ENCODE measurements at places on chromosomes 16 and 17. TPM values are rescaled to one million over a fixed set of nuclear protein-coding genes. Genes with fewer than 3 reads are reported as not detected.

GRCh38 chr17:73325527-73325842, 13.7 kb upstream of the CDC42EP4 start:
- no peak for DNase-seq
- H3K27ac ChIP-seq: no peak overlapping the region
- no peak overlapping the region for H3K4me3 ChIP-seq
- no peaks in the 10 kb centered on the region for H3K36me3 ChIP-seq
- H3K4me1 ChIP-seq: no peaks in the 10 kb centered on the region

DNA sequence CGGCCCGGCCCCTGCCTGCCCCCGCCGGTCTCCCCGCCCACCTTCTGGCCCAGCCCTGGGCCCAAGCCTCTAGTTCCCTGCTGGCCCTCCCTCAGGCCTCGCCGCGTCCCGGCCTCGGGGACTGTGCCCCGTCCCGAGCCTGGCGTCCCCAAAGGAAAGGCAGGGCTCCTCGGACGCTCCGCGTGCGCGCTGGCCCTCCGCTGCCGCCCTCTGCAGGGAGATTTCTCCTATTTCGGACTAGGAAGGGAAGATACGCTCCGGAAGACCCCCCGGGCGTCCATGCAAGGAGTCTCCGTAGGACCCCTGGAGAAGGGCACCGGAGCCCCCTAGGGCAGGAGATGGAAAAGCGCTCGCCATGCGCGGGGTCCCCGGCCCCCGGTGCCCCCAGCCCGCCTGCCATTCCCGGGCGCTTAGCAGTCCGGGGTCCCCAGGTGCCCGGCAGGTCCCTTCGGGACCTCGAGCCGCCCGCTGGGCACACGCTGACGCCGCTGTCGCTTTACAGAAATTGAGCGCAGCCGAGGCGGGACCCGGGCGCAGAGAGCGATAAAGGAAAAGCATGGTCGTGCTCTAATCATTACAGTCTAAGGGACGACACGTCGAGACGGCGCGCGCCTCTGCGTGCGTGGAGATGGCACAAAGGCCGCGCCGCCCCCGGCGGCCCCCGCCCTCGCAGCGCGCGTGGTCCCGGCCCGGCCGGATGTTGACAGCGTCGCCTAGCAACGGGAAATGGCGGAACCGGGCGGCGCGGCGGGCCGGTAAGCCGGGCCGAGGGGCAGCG, at the start of gene CCDC40:
Gene CCDC40, plus strand, starts transcription at position 706 of the 778 bp plus-strand sequence. Its CDS starts 21 bp downstream, at position 727.
- peak within 1 kb of the TSS; percentile 90 for H3K27ac ChIP-seq
- no peaks in the 10 kb centered on the region for H3K36me3 ChIP-seq
- peak; percentile 73 for DNase-seq
- peak within 1 kb of the TSS; percentile 93 for H3K4me3 ChIP-seq
- H3K27me3 ChIP-seq: no peaks in the 10 kb centered on the region
- H3K4me1 ChIP-seq: peaks cover 12% of the 10 kb centered on the region

DNA sequence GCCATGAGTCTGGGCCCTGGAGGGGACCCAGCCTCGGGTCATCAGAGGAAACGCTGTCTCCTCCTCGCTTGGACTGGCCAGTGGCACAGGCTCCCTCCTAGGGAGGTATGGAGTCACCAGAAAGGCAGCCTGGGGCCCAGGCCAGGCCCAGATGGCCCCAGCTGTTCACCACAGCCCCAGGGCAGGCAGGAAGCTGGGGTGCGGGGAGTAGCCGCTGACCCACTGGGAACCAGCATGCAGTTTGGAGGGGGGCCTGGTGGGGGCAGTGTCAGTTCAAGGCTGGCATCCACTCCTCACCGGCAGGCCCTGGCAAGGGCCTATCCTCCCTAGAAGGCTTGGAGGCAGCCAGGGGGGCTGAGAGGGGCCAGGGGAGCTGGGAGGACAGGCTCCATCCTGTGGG, 48.8 kb downstream of the SDK2 start:
- no peaks in the 10 kb centered on the region for H3K27me3 ChIP-seq
- peak; percentile 37 for DNase-seq
- H3K36me3 ChIP-seq: no peaks in the 10 kb centered on the region
- H3K4me3 ChIP-seq: no peak overlapping the region

- no peaks in the 10 kb centered on the region for H3K4me1 ChIP-seq
- no peaks in the 10 kb centered on the region for H3K27me3 ChIP-seq
- H3K27ac ChIP-seq: no peak overlapping the region
- H3K4me3 ChIP-seq: no peak overlapping the region
- H3K36me3 ChIP-seq: no peaks in the 10 kb centered on the region
Measured at GRCh38 chr16:49638673-49639610, 217.0 kb downstream of the ZNF423 start.

- no peak overlapping the region for H3K27ac ChIP-seq
- no peak overlapping the region for H3K4me3 ChIP-seq
- DNase-seq: no peak
- H3K36me3 ChIP-seq: no peaks in the 10 kb centered on the region
Measured at GRCh38 chr17:16950488-16950887, 21.4 kb downstream of the TNFRSF13B start.

DNA sequence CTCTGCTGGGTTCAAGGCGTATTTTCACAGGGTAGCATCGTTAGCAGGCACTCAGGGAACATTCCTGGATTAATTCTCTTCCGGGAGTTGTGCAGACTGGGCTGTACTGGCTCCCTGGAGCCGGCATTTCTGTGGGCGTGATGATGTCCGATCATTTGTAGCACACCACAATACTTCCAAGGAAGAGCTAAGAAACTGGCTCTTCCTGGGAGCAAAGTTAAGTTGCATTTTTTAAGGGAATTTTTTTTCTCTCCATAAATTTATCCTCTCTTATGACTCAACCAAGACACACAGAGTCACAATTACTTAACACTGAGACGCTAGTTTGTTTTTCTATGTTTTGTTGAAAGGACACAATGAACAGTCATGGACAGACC, 211.6 kb upstream of the FOXF1 start:
- no peak overlapping the region for H3K4me3 ChIP-seq
- no peak for DNase-seq
- H3K27me3 ChIP-seq: no peaks in the 10 kb centered on the region
- H3K36me3 ChIP-seq: no peaks in the 10 kb centered on the region
- peak overlapping the region; percentile 23 for H3K27ac ChIP-seq

DNA sequence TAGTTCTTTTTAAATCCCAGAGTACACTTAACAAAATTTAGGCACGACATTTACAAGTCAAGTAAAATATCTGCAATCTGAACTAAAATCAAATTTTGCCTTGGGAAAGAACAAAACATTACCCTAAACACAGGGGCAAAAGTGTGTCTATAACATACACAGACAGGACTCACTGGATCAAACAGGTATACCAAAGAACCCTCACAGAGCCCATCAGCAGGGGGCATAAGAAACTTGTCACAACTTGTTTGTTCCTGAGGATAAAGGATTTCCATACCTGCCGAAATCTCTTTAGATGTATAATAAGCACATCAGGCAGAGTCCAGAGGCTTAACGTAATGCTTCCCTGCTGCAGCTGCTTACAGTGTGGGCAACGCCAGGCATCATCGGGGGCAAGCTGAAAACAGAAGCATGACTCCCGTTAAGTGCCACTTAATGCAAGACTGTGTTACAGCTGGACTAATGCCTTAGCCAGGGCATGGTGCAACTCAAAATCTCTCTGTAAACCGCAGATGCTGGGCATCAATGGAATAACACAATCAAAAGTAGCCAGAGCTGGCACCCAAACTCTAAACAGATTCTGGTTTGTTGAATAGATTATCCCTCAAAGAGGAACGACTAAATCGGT, 67.0 kb downstream of the USP31 start:
- no peak overlapping the region for H3K27ac ChIP-seq
- H3K36me3 ChIP-seq: peaks cover 3% of the 10 kb centered on the region
- no peak for DNase-seq

GRCh38 chr16:63921737-63922295, 1200.0 kb downstream of the CDH11 start:
- H3K4me1 ChIP-seq: no peaks in the 10 kb centered on the region
- no peak overlapping the region for H3K4me3 ChIP-seq
- H3K36me3 ChIP-seq: no peaks in the 10 kb centered on the region
- H3K27ac ChIP-seq: no peak overlapping the region
- DNase-seq: no peak
- no peaks in the 10 kb centered on the region for H3K27me3 ChIP-seq

- no peaks in the 10 kb centered on the region for H3K27me3 ChIP-seq
- no peak overlapping the region for H3K4me3 ChIP-seq
- H3K4me1 ChIP-seq: no peaks in the 10 kb centered on the region
- DNase-seq: no peak
- no peak overlapping the region for H3K27ac ChIP-seq
Measured at GRCh38 chr16:83147244-83147643, 520.5 kb downstream of the CDH13 start.

GRCh38 chr17:47204722-47205418, 4.3 kb upstream of the MYL4 start:
- peak; percentile 33 for DNase-seq
- peak overlapping the region; percentile 47 for H3K27ac ChIP-seq
- no peaks in the 10 kb centered on the region for H3K27me3 ChIP-seq
- no peaks in the 10 kb centered on the region for H3K4me1 ChIP-seq

DNA sequence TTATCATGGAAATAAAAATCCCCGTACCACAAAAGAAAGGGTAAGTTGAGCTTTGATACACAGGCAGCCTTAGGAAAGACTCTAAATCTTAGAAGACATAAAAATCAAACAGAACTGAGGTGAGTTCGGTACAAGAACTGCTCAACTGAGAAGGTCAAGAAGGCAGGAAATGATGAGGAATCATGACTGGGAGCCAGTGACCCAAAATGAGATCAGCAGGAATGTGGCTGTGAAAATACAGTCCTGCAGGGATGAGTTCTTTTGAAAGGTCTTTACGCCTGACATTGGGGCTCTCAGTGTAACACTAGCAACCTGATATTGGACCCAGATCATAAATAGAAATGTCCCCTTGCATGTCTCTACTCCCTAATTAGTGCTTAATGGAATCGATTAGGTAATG, 56.3 kb upstream of the CDH11 start:
- no peaks in the 10 kb centered on the region for H3K36me3 ChIP-seq
- no peaks in the 10 kb centered on the region for H3K27me3 ChIP-seq

- no peaks in the 10 kb centered on the region for H3K27me3 ChIP-seq
- DNase-seq: no peak
- no peaks in the 10 kb centered on the region for H3K4me1 ChIP-seq
- H3K4me3 ChIP-seq: no peak overlapping the region
Measured at GRCh38 chr17:10091046-10091445, 107.4 kb downstream of the GAS7 start.

- H3K27ac ChIP-seq: no peak overlapping the region
- DNase-seq: no peak
- H3K27me3 ChIP-seq: no peaks in the 10 kb centered on the region
- H3K4me1 ChIP-seq: peaks cover 36% of the 10 kb centered on the region
Measured at GRCh38 chr16:57279780-57280638, 4.5 kb downstream of the PLLP start.

DNA sequence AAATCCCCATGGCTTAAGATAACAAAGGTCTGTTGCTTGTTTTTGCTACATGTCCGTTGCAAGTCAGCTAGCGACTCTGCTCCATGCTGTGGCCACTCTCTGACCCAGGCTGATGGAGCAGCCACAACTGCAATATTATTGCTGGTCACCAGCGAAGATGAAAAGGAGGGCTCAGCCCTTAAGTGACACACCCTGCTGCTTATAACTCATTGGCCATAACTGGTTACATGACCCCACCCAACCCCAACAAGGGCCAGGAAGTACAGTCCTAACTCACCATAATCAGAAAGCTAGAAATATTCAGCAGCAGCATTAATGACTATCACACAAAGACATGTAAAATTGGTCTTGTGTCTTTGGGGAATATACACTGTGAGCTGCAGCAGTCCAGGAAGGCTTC, 224.3 kb downstream of the SOX9 start:
- H3K4me1 ChIP-seq: no peaks in the 10 kb centered on the region
- no peak overlapping the region for H3K27ac ChIP-seq
- no peaks in the 10 kb centered on the region for H3K36me3 ChIP-seq
- H3K4me3 ChIP-seq: no peak overlapping the region
- DNase-seq: no peak

- no peak overlapping the region for H3K4me3 ChIP-seq
- no peaks in the 10 kb centered on the region for H3K27me3 ChIP-seq
- DNase-seq: no peak
Measured at GRCh38 chr17:15998031-15998562, 1.4 kb downstream of the ZSWIM7 start.

GRCh38 chr16:69917739-69918138, 33.4 kb upstream of the CLEC18A start:
- H3K27ac ChIP-seq: no peak overlapping the region
- H3K4me1 ChIP-seq: no peaks in the 10 kb centered on the region
- H3K4me3 ChIP-seq: no peak overlapping the region
- peaks cover 2% of the 10 kb centered on the region for H3K36me3 ChIP-seq
- peak; percentile 52 for DNase-seq
- H3K27me3 ChIP-seq: no peaks in the 10 kb centered on the region

GRCh38 chr17:8806926-8807550, 7.9 kb upstream of the MFSD6L start:
- no peak for DNase-seq
- no peaks in the 10 kb centered on the region for H3K4me1 ChIP-seq
- H3K27me3 ChIP-seq: no peaks in the 10 kb centered on the region
- no peak overlapping the region for H3K4me3 ChIP-seq

DNA sequence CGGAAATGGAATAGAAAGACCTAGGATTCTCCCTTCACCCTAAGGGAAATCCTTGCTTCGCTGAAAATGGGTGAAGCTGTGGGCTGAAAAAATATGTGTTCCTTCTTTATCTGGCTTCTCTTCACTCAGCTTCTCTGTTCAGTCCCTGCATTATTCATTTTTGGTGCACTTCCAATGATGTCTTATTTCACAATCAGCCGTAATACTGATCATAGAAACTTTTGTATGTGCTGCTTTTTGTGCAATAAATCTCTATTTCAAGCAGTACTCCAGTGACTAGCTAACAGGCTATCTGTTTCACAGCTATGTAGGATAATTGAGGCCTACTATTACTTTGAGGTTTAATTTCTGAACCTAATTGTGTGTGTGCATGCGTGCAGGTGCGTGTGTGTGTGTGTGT, 144.6 kb downstream of the FOXL1 start:
- H3K36me3 ChIP-seq: no peaks in the 10 kb centered on the region
- H3K27me3 ChIP-seq: peaks cover 3% of the 10 kb centered on the region
- DNase-seq: no peak

DNA sequence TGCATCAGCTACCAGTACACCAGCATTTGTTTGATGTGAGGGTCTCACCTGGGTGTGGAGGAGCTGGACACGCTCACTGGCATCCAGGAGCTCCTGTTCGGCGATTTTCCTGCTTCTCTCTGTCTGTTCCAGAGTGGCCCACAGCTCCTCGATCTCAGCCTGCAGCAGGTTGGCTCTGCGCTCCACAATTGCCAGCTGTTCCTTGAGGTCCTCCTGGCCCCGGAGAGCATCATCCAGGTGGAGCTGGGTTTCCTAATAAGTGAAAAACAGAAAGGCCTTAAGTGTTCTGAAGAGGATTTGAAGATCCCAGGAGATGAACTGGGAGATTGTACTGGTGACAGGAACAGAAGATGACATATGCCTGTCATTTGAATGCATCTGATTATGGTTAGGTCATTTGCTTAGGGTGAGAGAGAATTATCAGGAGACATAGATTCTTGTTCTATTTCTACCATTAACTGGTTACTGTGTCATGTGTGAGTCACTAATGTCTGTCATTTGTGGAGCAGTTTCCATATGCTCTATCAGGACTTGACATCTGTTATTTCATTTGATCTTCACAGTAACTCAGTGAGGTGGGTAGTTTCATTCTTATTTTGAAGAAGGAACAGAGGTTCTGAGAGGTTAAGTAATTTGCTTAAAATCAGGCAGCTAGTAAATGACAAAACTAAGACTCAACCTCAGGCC, 21.5 kb upstream of the MYH13 start:
- H3K36me3 ChIP-seq: no peaks in the 10 kb centered on the region
- no peaks in the 10 kb centered on the region for H3K4me1 ChIP-seq
- H3K4me3 ChIP-seq: no peak overlapping the region
- no peaks in the 10 kb centered on the region for H3K27me3 ChIP-seq
- no peak overlapping the region for H3K27ac ChIP-seq

Gene XAF1
- 33.9 TPM for total RNA-seq

Gene RANBP10
- total RNA-seq: 12.8 TPM

Gene CHST6
- total RNA-seq: 0.17 TPM

Gene SARM1
- total RNA-seq: 5.4 TPM

Gene MAPT
- 0.17 TPM for total RNA-seq

Gene CCL22
- total RNA-seq: not detected
